ENCODE measurements at places on chromosomes 5 and 9.

DNA sequence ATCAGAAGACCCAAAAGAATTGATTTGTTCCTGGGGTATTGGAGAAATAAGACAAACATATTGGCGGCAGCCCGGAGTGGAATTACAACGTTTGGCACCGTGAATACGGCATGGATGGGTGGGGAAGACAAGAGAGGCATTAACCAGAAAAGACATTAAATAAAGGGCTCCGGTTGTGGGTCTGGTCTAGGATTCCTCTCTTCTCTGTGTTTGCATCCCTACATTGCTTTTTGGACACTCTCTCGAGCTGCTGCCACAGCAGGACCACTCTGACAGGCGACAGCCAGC, 138.7 kb upstream of the PALM2AKAP2 start:
- DNase-seq = no peak

DNA sequence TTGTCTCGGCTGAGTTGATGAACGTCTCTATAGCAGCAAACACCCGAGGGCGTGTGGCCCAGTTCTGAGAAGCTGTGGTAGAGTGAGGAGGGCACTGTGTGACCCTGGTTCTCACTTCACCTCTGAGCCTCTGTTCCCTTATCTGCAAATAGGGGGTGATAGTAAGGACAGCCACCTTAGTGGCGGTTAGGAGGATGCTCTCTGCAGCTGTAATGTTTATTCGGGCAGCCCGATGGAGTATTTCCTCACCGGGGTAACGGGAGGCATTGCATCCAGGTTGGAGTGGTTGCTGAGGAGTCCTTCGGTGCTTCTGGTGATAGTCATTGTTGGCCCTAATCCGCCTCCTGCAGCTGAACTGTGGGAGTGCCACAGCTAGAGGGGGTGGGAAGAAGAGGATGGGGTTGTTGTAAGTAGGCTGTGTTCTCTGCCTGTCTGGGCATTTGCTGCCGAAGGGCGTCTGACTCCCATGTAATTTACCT, 13.9 kb downstream of the PRRC2B start:
- peak; percentile 39 for DNase-seq

GRCh38 chr9:32413424-32413823, 29.0 kb downstream of the ACO1 start:
- DNase-seq = no peak

DNA sequence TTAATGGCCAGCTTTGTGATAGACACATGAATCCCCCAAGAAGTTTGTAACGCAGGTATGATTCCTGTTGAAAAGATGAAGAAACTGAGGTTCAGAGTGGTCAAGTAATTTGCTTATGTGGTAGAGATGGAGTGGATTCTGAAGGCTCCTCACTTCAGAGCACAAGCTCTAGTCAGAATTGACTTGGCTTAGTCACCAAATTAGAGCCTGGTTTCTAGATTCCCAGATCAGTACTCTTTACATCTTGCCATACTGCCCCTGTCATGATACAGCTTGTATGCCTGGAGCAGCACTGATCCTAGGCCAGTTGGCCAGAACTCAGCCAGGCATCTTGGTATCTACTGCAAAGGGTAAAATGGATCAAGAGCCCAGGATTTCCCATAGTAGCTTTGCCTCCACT, 284.4 kb upstream of the RFX3 start:
- DNase-seq = no peak

DNA sequence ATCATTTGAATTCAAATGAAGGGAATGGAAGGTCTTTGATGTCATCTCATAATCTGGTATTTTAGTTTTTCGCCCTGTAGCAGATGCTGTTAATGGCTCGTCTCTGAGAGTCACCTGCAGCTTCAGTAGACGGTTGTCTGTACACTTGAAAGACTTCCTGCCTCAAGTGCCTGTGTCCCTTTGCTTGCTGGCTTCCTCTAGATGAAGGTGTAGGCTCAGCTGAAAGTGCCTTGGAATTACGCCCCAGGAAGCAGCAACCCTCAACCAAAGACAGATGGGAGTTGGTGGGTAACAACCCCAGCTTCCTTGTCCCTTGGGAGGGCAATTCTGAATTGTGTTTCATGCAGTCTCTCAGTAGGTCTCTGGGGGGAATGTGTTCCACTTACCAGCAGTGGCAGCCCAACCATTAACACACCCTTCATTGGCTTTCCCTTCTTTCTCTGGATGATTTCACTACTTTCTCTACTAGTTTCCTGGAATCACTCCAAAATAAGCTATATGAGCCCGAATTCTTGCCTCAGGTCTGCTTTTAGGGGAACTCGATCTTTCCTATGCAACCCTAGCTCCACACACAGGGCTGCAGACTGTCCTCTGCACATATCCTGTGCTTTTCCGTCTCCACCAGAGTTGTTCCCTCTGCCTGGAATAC, 395.6 kb downstream of the DMAC1 start:
- DNase-seq = no peak

- DNase-seq = no peak
These were observed 24.6 kb upstream of the QSOX2 start for GRCh38 chr9:136270173-136270705.

DNA sequence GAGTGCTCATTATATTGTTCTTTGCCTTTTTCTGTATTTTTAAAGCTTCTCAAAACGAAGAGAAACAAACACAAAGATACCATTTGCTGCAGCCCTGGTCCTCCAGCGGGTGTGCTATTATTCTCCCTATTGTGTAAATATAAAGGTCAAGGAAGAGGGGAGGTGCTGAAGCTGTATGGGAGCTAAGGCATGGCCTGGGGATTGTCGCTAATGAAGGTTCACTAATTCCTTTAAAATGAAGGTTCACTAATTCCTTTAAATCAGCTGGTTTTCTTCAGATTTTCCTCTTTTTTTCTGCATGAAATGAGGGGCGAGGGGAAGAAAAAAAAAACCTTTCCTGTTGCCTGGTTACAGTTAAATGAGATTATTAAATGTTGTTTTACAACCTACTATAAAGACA, 74.5 kb upstream of the MAP1B start:
- no peak for DNase-seq

DNA sequence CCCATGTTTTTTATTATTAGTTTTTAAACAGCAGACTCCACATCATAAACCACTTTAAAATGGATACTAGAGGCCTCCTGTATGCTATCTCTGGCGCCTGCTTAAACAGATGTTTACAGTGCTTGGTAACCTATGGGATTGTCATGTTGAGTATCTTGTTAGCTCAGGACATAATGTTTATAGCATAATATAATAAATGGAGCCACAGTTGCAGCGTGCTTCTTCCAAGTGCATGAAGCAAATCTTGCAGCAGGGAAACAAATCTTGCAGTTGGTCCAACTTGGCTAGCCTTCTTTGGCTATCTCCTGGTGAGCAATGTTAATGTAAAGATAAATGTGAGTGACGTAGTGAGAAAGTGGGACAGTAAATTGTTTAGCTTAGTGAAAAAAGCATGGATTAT, 2.8 kb downstream of the GHR start:
- DNase-seq = no peak

DNA sequence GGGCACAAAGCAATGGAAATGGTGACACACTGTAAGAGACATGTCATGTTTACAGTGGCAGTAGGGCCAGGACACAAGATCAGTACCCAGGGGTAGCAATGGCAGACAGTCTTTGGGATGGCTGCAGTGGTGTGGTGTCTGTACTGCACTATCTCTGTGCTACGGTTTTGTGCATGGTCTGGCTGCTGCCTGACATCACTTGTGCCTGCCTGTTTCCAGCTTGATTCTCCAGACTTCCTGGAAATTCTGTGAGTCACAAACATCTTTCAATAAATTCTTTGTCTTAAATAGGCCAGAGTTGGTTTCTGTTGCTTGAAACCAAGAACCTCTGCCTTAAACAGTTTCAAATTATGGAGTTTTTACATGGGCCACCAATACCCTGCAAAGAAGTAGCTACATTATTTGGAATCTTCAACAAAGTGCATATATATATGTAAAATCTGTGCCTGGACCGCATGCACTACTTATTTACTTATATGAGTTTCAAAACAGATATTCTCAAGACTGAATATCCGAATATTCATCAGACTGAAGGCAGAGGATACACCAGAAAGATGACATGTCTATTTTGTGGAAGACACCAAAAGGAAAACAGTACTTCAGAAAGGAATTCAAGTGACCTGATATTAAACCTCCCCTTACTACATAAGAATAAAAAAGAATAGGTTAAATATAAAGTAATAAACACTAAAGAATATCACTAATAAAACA, 188.1 kb downstream of the RFX3 start:
- DNase-seq = no peak

DNA sequence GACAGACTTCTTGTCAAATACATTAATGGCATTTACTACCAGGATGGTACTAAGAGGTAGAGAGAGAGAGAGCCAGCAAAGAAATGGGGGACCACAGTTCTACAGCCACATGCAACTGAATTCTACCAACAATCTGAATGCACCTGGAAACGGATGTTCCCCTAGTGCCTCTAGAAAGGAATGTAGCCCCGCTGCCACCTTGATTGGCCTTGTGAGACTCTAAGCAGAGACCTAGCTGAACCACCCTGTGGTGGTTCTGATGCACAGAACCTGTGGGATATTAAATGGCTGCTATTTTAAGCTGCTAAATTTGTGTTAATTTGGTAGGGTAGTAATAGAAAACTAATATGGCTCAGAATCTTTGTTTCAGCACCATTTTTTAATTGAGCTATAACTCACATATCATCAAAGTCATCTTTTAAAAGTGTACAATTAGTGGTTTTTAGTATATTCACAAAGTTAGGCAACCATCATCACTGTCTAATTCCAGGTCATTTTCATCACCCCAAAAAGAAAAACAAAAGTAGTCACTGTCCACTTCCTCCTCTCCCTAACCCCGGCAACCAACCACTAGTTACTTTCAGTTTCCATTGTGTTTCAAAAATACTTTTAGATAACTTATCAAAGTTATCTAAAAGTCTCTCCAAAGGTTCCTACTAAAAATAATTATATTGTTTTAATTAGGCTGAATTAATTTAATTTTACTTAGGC, 51.7 kb downstream of the CPLANE1 start:
- no peak for DNase-seq

GRCh38 chr9:21854594-21854993, 52.2 kb downstream of the MTAP start:
- DNase-seq = no peak

DNA sequence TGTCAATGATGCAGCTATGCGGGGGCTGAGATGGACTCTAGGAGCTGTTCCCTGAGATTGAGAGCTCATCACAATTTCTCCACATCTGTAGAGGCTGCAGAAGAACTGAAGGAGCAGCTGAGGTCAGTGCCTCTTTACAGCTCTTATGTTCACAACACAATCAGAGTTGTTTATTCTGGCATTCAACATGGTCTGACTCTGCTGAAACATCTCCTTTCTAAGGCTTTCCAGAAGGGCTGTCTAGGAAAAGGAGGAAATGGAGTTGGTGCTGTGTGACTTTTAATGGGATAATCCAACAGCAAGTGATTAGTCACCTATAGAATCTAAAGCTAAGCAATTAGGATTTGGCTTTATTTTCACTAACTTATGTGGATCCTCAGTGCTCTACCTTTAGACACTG, 6.0 kb downstream of the POU5F2 start:
- DNase-seq = no peak

DNA sequence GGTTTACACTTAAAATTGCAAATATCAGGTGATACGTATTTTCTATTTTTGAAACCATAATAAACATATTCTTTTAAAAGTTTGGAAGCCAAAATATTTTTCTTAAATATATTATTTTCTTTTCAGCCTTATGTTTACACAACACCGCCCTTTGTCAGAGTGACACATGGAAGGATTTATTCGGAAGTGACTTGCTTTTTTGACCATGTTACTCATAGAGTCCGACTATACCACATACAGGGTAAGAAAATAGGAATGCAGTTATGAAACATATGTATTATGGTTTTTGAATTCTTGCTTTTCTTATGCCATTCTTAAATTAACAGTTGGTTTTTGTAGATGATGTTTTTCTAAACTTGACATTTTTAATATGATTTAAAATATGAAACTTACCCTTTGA, 133.9 kb downstream of the MAN2A1 start:
- DNase-seq = no peak

DNA sequence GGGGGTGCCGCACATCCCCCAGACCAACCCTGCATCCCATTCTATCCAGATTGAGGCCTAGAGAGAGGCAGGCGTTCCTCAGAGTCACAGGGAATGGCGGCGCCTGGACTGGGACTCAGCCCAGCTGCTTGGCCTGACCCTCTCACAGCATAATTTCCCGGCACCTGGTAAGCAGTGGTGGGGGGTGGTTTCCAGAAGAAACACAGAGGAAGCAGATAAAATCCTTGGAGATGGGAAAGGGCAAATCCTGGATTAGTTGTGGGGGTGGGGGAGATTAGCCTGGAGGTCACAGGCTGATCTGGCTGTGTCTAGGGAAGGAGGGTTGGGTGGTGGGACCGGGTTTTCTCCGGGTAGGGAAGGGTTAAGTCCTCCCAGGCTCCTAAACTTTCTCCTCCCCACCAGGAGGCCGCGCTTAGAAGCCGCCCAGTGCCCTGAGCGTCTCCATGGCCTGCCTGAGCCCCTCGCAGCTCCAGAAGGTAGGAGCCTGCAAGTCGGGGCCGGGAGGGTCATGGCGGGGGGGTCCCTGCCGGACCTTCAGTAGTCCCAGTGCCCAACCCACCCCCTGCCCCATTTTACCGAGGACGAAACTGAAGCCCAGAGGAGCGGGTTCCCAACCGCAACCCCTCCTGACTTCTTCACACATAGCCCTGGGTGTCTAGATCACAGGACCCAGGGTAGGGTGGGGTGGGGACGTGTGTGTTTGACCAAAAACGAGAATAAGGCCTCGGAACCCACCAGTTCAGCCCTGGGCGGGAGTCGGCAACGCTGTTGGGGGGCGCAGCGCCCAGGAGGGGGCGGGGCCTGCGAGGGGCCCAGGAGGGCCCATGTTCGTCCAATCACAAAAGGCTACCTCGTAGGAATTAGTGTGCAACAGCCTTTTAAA, 1.3 kb downstream of the PHYHD1 start:
- DNase-seq = no peak

GRCh38 chr5:180611140-180611850, 20.0 kb upstream of the SCGB3A1 start:
- no peak for DNase-seq

GRCh38 chr5:141326088-141326854, 4.0 kb upstream of the PCDHGA1 start:
- DNase-seq = peak; percentile 61

- DNase-seq = no peak
These were observed 263.9 kb downstream of the PAPPA start for GRCh38 chr9:116417464-116417863.

GRCh38 chr9:22535780-22536179, 89.2 kb downstream of the DMRTA1 start:
- no peak for DNase-seq

DNA sequence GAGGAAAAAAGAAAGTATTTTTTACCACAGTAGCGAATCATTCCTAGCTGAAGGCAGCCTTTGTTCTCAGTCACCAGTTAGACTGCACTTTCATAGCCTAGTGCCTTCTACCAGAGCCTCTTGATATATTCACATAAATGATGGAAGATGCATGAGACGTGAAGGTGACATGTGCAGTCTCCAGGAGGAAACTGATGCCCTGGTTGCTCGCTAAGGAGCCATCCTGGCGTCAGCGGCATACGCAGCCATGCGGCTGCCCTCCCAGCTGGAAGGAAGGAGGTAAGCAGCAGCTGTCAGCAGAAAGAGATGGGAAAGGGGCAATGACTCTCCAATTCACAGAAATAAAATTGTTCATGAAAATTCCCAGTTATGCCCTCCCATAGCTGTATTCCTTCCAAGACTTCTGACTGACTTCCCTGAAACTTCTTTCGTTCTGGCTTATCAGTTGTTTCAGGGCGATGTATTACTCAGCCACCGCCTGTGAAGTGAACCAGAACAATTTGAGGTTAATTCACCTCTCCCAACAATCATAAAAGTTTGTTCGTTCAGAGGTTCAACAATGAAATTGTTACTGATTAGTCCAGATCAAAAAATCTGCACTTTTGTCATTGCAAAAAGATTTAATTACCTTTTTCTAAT, 331.2 kb downstream of the NR2F1-AS1 start:
- DNase-seq = no peak

- DNase-seq = no peak
These were observed 1.8 kb downstream of the RNF130 start for GRCh38 chr5:180069589-180070247.

All from effector CD4-positive, alpha-beta T cell (primary cell).